Foreskin keratinocyte (primary cell): ENCODE measurements at places on chromosomes 4 and X.

DNA sequence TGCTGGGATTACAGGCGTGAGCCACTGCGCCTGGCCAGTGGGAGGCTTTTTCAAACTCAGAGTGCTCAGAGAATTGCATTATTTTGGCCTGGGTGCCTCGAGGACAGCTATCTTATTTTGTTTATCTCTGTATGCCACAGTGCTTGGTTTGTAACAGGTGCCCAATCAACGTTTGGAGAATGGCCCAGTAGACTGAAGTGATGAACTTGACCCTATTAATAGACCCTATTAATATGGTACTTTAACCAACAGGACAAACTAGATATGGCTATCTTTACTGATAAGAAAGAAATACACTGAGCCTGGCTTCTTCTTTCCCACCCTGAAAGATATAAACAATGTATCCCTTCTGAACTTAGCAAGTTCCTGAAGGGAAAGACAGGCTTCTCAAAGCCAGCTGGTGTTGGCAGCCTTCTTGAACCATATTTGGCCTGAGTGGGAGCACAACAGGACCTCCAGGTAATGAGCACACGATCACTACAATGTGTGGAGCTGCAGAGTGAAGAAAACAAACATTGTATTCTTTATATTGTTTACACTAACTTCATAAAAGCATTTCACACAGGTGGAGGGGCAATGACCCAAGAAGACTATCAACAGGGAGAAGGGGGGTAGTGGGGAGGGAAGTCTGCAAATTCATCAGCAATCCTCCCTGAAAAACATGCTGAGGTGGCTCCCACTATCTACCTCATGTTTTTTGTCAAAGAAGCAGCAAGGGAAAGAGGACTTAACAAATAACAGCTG is 41.7 kb downstream of the PRPS1 start:
- DNase-seq, result no peak

- no peak for DNase-seq
Observed at GRCh38 chr4:148443512-148444295, 1.5 kb upstream of the NR3C2 start.

DNA sequence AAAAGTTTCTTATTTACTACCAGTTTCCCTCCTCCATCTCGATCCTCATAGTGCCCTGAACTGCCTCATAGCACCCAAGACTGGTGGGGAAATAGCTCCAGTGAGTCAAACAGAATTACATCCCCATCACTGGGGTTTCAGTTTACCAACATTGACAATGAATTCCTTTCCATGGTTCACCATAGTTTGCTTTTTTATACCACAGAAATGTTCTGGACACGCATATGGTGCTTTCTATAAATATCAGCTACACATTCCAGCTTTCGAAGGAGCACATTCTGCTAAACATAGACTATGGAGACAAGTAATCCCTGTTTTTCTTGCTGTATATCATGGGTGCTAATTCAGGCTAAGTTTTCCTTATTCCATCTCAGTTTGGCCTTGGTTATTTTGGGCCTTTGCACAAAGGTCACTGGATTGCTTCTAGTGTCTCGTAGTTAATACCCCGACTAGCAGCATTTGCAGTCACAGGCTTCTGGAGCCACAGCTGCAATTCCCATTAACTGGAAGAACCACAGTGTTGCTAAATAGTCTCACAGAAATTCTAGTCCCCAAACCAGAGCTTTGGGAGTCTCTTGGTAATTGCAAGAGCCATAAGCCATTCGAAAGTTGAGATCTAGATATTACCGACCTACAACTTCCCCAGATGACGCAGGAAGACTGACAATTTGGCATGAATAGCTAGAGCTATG is 53.4 kb upstream of the TRPC3 start:
- no peak for DNase-seq

- DNase-seq, result no peak
Observed at GRCh38 chrX:31021537-31021936, 50.3 kb downstream of the FTHL17 start.

DNA sequence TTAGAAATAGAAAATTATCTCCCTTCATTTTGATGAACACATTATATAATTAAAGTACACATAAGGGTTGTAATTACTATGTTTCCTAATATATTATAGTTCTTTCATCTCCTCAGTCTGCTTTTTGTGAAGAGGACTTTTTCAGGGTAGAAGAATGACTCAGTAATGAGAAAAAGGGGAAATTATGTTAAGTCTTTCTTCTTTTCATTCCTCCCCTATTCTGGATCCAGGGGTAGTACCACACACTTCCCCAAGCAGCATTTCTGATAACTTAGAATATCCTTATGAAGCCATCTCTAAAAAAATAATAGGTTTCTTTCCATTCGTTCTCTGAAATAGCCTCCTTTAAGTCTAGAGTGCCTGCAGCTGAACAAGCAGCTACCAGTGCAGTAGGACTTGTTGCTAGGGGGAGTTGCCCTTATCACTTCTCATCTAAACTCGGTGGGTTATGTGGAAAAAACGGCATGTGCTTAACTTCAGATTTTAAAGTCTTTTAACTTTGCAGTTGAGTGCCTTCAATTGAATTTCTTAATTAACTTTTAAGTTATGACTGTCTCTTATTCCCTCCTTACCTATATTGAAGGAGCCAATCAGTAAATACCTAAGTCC is 184.8 kb downstream of the ARHGAP24 start:
- DNase-seq, result no peak

- no peak for DNase-seq
Observed at GRCh38 chr4:32930700-32931099, 2210.5 kb downstream of the PCDH7 start.

DNA sequence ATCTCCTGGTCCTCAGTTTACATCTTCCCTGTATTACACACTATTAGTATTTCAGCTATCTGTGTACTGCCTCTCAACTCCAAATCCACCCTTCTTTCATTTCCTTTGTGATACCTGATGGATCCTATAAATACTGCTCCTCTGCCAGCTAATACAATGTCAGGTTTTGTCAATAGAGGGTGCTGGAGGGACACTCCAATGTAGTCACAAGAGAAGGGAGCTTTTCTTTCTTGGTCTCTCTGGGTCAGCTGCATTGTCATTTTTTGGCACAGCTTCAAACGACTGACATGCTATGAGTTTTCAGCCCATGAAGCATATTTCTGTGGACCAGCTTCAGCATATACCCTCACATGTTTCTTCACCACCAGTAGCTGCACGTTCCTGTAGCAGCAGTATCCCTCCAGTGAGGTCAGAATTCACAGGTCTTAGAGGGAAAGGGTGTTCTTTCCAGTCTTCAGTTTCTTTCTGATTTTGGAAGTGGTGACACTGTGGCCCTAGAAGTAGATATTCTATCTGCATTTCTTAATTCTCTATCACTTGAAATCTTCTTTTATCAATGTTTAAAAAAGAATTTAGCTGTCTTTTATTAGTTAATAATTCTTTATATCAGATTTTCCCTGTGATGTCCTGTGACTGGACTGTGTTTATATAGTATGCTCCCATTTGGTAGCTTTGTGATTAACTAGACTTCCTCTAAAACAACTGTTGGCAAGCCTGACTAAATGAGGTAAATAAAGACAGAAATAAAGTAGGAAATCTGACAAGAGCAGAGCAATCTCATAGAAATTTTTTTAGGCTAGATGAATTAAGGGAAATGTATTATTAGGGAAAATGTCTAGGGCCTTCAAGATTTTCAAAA is 60.6 kb downstream of the GABRA2 start:
- DNase-seq, result peak; percentile 24

GRCh38 chr4:152564336-152564735 is 28.4 kb upstream of the FBXW7 start:
- DNase-seq, result no peak

GRCh38 chr4:92305148-92305877 is 1.5 kb downstream of the GRID2 start:
- peak; percentile 34 for DNase-seq

DNA sequence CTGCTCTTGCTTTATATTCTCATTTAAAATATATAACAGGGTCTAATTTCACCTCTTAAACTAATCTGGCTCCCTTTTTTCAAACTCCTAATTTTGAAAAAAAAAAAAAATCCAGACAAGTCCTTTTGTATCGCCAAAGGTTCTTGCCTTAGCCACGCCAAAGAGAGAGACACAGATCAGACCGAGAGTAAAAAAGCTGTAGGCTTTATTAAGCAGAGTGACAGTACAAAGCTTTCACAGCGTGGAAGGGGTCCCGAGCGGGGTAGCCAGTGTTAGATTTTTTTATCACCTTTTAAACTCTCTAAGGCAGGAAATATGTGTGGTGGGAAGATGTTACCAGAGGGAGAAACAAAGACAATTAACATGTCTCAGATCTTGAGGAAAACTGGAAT is 54.1 kb downstream of the PAGE2 start:
- DNase-seq, result no peak

DNA sequence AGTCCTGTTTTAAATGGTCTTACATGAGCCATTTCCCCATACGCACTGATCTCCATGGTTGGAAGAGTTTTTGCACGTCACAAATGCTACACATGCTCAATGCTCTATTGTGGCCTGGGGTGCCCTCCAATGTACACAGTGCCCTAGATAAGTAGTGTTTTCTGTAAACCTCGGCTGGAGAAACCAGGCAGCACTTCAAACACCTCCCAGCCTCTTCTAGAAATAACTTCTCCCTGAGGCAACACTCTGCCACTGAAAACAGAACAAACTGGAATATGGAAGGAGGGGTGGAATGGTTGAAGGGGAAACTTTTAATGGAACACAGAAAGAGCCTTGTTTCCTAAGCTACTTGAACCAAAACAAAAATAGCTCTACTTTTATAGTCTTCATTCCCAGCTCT is 123.9 kb upstream of the CBR4 start:
- DNase-seq, result no peak

DNA sequence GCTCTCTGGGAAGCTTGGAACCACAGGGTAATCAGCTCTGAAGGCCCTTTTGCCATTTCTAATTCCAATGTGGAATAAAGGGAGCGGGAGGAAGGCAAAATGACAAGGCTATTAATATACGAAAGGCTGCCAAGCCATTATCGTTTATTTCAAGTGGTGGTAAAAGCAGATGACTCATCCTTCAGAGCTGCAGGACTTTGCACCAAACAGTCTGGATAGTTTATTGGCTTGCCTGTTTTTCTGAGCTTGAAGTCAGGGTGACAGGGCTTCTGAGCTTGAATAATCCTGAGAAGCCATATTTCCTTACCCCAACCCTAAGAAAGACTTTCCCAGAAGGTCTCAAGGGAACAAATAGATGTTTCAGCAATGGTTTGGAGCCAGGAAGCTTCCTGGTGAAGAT is 7.7 kb upstream of the GABRE start:
- no peak for DNase-seq

DNA sequence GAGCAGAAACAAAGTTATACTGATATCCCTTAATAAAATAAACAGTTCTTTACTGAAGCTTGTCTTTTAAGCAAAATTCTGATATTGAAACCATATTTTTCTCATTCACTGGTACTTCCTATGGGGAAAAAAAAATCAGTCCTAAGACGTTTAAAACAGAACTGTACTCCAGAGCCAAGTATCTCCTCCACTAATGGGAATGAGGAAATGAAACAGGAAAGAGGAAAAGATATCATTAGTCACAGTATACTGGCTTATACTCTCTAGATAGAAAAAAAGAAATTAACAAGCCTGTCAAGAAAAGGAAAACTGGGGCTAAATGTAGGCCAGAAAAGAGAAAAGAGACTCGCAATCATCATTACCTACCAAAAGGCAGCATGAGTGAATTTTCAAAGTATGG is 252.7 kb downstream of the CENPC start:
- DNase-seq, result no peak

DNA sequence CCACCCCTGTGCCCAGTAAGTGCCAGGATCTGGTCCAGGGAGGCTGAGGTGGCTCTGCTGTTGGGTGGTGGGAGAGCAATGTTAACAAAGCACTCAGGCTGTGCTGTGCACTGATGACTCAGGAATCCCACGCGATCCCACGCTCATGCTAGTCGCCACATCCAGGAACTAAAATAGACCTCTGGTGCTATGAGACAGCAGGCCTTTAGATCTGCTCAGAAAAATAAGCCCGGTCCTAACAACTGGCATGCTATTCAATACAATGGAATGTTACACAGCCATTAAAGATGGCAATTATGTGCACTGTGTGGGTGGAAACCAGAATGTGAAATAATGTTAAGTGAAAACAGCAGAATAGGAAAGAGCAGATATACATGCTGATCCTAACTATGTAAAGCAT is 26.0 kb downstream of the ARL13A start:
- peak; percentile 67 for DNase-seq

- no peak for DNase-seq
Observed at GRCh38 chrX:119942173-119942819, 1.3 kb downstream of the NKAP start.

DNA sequence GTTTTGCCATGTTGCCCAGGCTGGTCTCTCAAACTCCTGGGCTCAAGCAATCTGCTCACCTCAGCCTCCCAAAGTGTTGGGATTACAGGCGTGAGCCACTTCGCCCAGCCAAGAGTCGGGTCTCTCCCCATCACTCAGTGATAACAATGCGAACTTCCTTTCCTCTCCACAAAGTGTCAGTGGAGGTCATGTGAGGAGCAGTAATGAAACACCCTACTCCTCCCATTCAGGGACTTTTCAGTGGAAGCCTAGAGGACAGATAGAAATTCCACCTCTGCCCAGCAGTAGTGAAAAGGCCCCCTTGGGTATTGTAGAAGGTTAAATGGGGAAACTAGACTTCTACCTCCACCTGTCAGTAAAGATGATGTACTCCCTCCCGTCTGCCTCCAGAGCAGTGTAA is 141.9 kb upstream of the STK26 start:
- DNase-seq, result no peak

DNA sequence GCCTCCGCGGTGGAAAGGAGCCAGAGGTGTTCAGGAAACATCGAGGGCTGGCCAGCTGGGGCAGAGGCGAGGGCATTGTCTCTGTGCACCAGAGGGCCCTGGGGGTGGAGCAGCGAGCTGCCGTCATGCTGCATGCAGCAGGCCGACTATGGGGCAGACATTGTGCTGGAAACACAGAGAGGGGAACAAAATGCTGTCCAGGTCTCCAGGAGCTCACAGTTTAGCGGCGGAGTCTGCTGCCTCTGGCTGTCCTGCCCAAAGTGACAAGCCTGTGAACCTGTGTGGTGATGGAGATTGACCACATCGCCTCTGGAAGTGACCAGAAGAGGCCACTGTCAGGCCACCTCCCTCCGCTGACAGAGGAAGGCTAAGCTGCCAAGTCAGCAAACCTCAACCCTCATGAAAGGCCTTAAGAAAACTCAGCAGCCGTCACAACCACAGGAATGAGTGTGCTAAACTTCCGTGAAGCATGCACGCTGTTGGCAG is 20.1 kb upstream of the SASH3 start:
- DNase-seq, result no peak

GRCh38 chrX:40736170-40736505 is 796 bp upstream of the MED14 start:
- no peak for DNase-seq

GRCh38 chrX:30649859-30650258 is 3.4 kb upstream of the GK start:
- DNase-seq, result no peak

- DNase-seq, result no peak
Observed at GRCh38 chr4:75907966-75908365, 5.7 kb upstream of the PPEF2 start.

GRCh38 chrX:21047034-21047455 is 327.2 kb upstream of the CNKSR2 start:
- DNase-seq, result no peak

- DNase-seq, result no peak
Observed at GRCh38 chrX:67613996-67614395, 70.2 kb downstream of the AR start.
